SHP77 (cell line): ENCODE measurements at places on chromosomes 5 and 9.

DNA sequence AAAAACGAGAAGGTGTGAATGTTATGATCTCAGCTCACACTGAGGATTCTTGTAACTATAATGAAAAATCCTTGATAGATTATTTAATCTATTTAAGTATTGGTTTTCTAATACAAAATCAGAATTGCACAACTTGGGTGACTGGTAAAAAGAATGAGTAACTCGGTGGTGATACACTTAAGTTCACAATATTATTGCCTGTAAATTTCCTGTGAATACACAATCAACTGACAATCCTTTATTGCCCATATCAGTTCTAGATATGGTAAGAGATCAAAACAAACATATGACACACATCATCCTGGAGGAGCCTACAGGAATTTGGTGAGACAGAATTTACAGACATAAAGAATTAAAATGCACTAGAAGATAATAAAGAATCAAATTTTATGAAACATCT, 14.1 kb upstream of the LURAP1L start:
- no peak for DNase-seq

GRCh38 chr9:129720865-129721545, 31.8 kb downstream of the PTGES start:
- no peak for DNase-seq

DNA sequence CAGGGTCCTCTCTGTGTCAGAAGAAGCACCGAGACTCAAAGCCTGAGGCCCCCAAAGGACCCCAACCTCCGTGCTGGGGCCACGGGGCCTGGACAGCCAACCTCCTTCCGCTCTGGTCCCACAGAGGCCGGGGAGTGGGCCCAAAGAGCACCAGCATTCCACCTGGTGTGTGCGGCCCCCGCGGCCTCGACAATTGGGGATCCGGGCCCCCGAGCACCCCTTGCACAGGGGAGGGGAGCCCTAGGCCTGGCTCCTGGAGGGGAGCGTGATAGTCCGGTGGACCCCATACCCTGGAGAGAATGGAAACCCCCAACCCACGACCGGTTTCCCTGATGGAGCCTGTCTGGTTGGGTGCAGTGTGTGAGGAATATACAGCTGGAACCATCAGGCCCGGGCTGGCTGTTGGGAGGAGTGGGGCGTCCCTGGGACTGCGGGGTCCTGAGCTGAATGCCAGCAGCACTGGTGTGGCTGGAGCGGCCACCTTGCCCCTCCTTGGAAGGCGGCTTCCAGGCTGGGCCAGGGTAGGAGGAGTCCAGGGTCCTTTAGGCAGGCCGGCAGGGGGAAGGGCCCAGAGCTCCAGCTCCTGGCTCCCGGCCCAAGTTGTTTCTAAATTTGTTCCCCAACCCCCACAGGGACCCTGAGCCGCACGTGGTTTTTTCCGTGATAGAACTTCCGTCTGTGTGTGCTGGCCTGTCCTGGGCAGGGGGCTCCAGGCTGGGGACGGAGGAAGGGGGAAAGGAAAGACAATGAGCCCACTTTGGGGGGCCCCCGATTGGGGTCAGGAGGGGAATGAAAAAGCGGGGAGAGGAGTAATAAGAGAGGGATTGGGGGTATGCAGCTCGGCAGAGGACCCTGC, 825 bp upstream of the TOR4A start:
- DNase-seq, result no peak

GRCh38 chr9:21964925-21965385, 29.2 kb downstream of the CDKN2A start:
- no peak for DNase-seq

DNA sequence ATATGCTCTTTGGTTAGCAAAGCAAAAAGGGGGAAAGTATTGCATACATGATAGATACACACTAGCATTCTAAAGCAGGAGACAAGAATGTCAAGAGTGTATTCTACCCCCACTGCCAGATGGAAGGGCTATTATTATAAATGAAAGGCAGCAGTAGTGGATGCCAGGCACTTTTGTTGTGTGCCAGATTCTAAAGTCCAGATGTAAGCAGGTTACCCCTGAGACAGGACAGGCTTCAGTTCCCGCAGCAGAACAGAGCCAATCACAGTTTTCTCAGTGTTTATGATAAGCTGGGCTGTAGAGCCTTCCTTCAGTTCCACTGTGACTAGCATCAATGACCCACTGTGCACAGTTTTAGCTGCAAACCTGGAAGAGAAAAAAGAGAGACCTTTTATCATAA, 226.6 kb upstream of the TBCA start:
- DNase-seq, result no peak

DNA sequence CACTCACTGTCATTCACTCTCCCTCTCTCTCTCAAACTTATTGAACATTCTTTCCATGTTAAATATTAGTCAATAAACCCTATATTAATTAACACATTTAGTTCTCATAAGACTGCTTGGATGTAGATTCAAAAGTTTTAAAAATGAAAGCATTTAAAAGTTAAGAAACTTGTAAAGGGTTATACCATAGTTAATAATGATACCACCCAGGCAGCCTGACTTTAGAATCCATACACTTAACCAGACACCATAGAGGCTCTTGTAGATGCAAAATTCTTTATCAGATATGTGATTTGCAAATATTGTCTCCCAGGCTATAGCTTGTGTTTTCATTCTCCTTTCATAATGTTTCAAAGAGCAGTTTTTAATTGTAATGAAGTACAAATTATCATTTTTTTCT, 335.8 kb upstream of the ACTBL2 start:
- DNase-seq, result no peak

- DNase-seq, result no peak
Measured at GRCh38 chr9:133647148-133647547, 11.0 kb downstream of the DBH start.

DNA sequence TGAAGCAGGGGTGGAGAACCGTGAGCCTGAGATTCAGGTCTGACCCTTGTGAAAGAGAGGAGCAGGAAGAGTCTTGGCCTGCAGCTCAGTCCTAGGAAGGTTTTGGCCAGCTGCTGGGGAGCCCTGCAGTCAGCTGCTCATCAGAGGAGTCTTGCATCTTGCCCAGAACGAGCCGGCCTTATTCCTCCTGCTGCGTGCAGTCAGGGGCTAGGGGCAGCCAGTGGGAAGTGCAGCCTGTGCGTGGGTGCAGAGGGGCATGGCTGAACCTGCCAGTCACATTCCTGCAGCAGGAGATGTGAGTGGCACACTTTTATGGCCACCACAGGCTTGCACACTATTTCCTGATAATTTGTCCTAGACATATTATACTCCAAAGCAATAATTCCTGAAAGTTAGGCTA, 278.7 kb downstream of the NPR3 start:
- no peak for DNase-seq

GRCh38 chr5:68382640-68383039, 167.1 kb downstream of the PIK3R1 start:
- DNase-seq, result no peak

DNA sequence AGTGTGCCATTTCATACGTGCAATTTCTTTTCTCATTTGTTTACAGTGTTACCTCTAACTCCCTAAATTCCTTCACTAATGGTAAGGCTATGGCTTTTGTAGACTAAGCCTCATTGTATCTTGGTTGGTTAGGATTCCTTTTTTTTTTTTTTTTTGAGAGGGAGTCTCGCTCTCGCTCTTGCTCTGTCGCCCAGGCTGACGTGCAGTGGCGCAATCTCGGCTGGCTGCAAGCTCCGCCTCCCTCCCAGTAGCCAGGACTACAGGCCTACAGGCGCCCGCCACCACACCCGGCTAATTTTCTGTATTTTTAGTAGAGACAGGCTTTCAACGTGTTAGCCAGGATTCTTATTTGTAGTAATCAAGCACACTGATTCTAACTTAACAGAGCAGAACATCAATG, 57.7 kb downstream of the SPEF2 start:
- DNase-seq, result no peak

DNA sequence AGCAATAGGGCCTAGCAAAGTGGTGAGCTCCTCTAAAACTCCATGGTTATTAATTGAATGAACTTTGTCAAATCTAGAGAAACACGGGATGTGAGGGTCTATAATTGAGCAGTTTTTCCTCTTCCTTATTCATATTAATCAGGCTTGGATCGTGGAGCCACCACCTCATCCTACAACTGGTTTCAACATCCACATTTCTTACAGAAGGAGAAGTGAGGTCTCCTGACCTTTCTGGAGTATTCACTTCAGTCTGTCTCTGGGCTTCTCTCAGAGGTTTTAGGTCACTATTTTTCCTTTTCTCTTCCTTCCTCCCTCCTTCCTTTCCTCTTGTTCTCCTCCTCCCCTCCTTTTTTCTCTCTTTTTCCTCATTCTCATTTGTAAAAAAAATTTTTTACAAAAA, 177.3 kb upstream of the ACTBL2 start:
- no peak for DNase-seq

DNA sequence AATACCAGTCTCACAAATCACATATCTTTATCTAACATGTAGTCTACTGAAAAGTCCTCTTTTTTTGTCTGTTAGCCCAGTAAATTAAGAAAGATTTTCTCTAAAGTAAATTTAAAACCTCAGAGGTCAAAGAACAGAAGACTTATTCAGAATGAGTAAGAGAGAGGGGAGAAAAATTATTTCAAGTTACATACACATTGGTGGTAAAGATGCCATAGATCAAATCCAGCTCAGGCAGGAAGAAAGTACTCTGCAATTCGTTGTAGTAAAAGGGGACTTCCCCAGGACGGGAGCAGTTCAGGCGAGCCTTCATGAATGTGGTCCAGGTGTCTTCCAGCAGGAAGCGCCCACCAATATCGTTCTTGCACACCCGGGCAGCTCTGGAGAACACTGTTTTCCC, 344.1 kb downstream of the SEMA5A start:
- DNase-seq, result no peak

DNA sequence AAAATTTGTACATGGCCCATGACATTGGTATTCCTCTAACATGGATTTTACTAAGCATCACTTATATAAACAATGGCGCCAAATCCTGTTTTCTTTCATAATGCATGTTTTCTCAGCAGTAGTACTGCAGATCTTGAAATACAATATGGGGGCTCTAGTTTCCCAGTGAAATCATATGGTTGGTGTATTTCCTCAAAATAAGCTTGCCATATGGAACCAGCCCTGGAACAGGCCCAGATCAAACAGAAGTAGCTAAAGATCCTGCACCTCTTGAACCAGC, 163.9 kb downstream of the ZNF608 start:
- DNase-seq, result no peak

- DNase-seq, result no peak
Measured at GRCh38 chr5:60399507-60399906, 300.5 kb downstream of the DEPDC1B start.

DNA sequence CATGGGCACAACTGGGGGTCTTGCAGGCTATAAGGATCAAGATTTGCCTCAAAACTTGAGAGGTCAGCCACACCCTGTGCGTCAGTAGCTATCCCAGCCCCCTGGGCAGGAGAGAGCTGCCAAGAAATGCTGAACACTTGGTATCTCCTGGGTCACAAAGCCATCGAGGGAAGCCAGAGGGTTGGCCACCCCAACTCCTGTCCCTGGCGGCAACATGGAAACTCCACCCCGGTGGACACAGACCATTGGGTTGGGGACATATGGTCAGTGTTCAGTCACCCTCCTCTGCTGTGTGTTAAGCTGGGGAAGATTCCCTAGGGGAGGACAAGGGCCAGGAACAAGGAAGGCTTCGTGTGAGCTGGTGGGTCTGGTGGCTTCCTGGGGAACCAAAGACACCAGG, 140.6 kb downstream of the C5orf15 start:
- no peak for DNase-seq

DNA sequence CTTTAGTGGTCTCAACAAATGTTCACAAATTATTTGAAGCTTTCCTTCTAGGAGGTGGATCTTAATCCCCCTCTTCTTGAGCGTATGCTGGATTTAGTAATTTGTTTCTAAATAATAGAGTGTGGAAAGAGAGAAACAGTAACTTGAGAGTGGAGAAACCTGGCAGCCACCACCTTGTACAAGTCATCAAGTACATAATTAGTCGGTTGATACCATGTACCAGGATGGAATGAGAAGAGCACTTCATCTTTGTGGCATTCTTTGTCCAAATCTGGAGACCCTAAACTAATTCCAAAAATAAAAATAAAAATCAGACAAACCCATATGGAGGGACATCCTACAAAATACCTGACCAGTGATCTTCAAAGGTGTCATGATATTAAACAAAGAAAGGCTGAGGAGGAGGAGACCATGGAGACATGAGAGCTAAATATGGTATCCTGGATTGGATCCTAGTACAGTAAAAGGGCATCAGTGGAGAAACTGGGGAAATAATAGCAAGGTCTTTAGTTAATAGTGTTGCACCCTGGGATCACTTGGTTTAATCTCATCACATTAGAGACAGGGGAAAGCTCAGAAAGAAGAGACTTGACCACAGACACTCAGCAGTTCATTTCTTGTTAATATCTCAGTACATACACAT, 147.9 kb downstream of the ASTN2 start:
- DNase-seq, result no peak

GRCh38 chr9:87567571-87567970, 69.9 kb downstream of the DAPK1 start:
- no peak for DNase-seq

DNA sequence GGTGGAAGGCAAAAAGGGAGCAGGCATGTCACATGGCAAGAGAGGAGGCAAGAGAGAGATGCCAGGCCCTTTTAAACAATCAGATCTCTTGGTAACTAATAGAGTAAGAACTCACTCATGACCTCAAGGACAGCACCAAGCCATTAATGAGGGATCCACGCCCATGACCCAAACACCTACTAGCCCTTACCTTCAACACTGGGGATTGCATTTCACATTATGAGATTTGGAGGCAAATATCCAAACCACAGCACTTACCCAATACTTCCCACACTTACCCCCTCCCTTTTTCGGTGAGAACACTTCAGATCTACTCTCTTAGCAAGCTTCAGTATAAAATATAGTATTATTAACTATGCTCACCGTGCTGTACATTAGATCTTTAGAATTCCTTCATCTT, 41.9 kb downstream of the ZNF354A start:
- no peak for DNase-seq

DNA sequence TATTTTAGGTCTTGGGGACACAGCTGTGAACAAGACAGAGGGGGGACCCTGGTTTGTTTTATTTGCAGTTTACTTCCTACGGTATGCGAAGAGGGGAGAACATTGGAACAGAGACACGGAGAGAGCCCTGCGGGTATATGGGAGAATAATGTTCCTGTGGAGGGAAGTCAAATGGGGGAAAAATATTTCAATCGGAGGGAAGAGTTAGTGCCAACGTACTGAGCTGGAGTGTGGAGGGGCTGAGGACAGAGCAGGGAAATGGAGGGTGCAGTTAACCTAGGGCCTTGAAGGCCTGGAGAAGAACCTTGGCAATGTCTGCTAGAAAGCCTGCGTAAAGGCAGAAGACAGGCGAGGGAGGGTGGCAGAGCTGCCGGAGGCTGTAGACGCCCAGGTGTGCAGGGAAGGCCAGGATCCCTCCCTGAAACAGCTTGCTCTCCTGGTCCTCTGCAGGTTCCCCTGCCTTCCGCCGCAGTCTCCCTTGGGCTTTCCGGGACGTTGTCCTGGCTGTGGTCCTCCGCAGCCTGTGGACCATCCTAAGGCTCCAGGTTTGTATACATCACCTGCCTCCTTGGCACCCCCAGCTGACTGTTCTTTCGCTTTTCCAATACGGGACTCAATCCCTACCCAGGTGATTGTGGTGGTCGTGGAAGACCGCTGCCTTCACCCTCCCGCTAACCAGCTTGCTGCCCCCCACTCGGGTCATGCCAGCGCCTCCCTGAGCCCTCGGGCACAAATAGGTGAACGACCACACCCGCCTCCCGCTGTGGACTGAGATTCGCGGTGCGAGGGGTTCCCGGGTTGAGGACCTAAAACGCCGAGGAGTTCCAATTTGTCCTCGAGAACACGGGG, 1.9 kb upstream of the RACK1 start:
- no peak for DNase-seq
